ENCODE measurements at places on chromosomes 5 and 9.

DNA sequence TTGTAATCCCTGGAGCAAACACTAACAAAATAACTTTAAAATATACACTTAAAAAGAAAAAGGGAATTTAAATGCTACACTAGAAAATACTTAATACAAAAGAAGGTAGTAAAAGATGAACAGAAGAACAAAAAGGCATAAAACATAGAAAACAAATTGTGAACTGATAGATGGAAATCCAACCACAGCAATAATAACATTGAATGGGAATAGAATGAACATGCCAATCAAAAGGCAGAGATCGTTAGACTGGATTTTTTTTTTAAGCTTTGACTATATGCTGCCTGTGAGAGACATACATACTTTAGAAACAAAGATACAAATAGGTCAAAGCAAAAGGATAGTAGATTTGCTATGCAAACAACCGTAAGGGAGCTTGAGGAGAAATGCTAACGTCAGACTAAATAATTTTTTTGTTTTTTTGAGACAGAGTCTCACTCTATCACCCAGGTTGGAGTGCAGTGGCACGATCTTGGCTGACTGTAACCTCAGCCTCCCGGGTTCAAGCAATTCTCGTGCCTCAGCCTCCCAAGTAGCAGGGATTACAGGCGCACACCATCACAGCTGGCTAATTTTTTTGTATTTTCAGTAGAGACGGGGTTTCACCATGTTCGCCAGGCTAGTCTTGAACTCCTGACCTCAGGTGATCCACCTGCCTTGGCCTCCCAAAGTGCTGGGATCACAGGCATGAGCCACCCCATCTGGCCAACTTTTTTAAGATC lies 6.5 kb downstream of the ABO start:
- no peak for DNase-seq

- DNase-seq, result no peak
These were observed 7.8 kb downstream of the IGFBPL1 start for GRCh38 chr9:38416461-38416860.

DNA sequence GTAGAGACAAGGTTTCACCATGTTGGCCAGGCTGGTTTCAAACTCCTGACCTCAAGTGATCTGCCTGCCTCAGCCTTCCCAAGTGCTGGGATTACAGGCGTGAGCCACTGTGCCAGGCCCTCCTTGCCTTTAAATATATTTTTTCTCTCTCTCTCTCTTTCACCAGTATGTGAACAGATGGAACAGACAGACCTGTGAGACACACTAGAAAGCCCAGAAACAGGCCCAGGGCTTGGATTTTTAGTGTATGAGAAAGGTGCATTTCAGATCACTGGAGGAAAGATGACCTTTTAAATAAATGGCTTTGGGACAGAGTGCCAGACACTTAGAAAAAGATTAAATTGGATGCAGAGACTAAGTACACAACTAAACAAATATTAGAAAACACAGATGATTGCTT lies 3.1 kb downstream of the RASGEF1C start:
- DNase-seq, result no peak

DNA sequence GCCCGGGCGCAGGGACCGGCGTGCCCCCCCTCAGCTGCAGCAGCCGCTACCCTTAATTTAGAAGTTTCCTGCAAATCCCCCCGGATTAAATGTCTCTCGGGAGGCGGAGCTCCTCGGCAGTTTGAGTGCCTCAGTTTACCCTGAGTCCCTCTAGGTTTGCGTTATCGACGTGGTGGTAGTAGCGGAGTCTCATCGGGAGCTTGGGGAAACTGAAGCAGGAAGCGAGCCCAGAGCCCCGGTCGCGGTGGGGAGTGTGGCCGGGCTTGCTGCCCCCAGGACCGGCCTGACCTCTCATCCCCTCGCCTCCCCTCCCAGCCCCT lies 529 bp upstream of the TPM2 start:
- no peak for DNase-seq

DNA sequence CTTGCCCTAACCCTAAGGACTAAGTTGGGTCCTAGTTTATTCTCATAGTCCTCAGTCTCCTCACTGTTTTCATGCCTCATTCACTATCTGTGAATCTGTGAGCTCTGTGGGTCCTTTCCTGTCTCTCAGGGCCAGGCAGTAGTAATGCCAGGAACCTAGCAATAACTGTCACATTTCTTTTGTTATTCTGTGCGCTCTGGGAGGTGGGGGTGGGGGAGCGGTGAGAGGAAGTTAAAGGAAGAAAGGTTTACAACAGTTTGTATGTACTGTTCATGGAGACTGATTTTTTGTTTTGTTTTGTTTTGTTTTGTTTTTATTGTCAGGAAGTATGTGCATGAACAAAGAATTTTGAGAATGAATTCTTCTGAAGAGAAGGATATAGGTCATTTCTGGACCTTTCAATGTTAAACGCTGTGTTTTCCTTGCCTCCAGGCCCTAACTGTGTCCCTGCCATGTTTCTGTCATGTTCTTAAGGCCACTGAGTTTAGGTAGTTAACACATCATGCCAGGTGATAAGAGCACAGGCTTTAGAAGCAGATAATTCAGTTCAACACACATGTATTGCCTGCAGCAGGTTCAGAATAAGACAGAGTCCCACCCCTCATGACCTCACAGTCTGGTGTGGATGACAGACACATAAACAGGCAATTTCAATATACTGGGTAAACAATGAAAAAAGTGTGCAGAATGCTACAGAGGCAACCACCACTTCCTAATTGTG lies 13.3 kb upstream of the FEM1C start:
- DNase-seq, result no peak

DNA sequence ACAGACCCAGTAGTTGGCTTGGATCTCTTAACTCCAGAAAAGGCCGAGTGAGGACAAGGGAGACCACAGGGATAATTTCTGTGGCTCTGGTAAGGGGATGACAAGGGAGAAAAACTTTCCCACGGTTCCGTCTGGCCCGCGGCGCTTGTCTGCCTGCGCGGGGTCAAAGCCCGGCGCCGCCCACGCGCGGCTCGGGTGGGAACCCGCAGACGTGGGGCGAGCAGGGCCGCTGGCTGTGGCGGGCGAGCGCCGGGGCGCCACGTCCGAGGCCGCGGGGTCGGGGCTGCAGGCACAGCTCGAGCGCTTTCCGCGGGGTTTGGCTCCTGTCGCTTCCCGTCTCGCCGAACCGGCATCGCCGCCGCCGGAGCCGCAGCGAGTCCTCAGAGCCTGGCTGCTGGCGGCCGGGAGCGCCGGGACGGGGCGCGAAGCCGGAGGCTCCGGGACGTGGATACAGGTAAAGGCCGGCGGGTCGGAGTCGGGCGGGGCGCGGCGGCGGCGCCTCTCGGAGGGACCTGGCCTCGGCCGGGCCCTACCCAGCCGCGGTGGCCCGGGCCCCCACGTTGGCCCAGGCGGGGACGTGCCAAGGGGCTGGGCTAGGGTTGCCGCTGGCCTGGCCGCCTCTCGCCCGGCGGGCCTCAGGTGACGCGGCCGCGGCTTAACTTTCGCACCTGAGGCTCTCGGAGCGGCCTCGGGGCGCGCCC lies at the start of gene RNF180:
RNF180 (plus strand) TSS at position 344 of the 701 bp plus-strand sequence. CDS start 34,965 bp downstream, outside the sequence.
- DNase-seq, result no peak

DNA sequence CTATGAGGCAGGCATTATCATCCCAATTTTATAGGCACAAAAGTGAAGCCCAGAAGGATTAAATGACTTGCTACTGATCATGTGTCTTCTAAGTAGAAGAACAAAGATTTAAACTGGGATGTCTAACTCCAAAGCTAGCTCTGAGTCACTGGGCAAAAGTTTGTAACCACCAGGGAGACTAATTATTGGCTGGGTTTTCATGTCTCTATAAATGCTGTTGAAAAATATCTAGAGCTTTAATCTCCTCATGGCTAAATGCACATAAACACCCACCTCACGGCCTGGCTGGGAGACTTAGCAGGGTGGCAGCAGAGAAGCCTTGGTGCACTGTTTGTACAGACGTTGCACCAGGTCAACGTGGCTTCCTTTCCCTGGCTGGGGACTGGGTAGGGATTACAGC lies 144.6 kb downstream of the MELK start:
- DNase-seq, result no peak

DNA sequence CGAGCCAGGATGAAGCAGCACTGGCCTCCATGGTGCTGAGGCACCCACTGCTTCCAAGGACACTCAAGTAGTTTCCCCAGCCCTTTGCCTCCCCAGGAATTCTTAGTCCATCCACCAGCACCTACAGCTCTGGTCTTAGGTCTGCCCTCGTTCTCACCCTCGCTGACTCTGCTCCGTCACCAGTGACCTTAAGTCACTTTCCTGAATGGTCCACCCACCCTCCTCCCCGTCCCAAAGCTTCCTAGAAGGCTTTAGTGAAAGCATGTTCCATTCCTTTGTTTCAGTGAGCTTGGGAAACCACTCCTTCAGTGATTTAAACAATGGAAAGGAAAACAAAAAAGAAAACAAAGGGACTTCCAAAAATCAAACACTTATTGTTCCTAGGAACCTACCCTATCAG lies 54.6 kb upstream of the MAP3K1 start:
- no peak for DNase-seq

DNA sequence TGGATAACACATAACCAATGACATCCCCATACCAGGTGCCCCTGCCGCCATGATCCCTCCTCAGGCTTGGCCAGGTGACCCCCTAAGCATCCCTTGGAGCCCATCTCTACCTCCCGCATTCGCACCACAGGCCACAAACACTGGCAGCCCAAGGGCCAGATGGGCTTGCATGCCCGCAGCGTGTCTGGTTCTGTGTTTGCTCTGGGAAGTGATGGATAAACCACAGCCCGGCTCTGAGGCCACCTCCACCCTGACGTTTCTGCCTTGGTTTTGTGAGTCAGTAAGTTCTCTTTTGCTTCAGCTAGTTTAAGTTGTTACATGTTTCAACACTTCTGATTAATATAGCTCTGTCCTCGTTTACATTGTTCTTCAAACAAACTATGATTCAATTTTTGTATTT lies 172.4 kb upstream of the PHYKPL start:
- DNase-seq, result no peak

- DNase-seq, result no peak
These were observed 153.3 kb upstream of the IZUMO3 start for GRCh38 chr9:24698881-24699518.

DNA sequence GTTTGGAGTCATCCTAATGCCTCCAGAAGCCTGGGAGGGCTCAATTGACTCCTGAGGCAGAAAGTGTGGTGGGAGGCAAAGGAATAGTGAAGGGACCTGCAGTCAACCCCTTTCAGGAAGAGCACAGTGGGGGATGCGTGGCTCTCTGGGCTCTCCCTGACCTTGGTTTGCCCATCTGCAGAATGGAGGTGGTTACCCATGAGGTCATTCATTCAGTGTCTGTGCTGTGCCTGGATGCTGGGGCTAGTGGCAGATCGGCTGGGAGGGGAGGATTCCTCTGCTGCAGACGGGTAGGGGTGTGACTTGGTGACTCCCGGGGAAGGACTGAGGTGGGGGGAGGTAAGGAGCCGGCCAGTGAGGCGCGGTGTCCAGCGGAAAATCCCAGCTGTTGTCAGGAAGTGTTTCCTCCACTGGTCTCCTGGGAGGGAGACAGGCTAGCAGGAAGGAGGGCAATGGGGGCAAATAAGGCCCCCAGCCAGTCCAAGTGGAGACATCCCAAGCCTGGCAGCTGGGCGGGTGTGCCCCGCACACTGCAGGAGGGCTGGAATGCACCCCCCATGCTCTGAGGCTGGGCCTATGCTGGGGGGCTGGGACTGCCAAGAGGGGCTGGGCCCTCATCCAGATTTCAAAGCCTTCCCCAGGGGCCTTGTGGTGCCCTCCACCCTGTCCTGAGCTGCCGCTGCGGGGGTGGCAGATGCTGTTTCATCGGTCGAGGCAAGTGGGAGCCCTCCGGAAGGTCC lies 10.9 kb downstream of the CXXC5 start:
- no peak for DNase-seq

DNA sequence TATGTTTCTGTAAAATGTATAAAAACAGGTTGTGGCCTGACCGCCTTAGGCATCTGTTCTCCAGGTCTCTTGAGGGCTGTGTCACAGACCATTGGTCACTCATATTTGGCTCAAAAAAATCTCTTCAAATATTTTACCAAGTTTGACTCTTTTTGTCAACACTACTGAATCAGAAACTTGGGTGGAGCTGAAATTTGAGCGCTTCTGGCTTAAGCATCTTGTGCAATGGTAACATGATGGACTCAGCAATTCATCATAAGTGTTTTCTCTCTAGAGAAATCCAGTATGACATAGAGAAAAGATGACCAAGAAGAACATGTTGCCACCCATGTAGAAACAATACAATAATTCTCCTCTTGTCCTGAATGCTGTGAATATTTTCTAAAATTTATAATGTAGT lies 387.9 kb downstream of the MAT2B start:
- no peak for DNase-seq

- DNase-seq, result no peak
These were observed 119.7 kb downstream of the CHSY3 start for GRCh38 chr5:130024006-130024405.

GRCh38 chr9:38418366-38418765 lies 5.9 kb downstream of the IGFBPL1 start:
- DNase-seq, result no peak

GRCh38 chr9:97556036-97556720 lies 54.7 kb downstream of the TMOD1 start:
- no peak for DNase-seq

- DNase-seq, result no peak
These were observed 501.5 kb downstream of the SPATA31D1 start for GRCh38 chr9:82490019-82490499.

DNA sequence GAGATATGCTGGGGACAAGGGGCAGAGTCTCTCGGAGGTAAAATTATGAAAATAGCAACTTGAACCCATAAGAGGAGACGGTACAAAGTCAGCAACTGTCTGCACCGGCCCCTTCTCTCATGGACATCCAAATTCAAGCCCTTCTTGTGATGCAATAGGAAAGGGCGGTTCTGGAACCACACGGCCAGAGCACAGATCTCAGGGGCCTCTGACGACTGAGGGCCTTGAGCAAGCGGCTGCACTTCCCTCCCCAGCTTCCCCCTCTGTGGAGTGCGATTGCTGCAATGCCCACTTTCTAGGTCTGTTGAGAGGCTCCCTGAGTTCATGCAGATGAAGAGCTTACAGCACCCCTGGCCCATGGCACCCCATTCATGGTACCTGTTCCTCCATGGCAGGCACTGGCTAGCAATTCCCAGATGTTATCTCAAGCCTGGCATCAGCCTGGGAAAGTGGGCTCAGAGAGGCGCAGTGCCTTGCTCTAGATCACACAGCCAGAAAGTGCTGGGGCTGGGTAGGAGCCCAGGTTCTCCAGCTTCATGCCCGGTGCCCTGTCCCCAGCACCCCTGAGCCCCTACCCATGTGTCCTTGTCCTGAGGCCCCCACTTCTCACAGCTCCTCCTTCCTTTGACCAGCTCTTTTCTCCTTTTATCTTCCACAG lies 17.7 kb upstream of the CPLX2 start:
- no peak for DNase-seq

- no peak for DNase-seq
These were observed 391.1 kb upstream of the GRIA1 start for GRCh38 chr5:153099328-153099727.

DNA sequence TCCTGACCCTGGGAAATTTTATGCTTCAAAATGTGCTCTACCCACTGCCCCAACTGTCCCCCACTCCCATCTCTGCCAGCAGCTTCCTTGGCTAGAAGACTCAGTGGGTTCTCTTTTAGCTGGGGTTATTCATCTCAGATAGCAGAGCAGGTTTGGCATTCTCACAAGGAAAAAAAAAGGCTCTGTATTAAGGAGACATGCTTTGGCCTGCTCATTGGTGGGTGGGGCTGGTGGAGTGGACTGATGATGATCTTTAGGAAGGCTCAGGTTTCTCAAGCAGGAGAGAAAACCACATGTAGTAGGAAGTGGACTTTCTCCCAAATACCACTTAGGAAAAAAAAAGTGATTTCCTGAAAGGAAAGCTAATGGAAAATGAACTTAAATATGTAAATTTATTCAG lies 279.2 kb upstream of the ZNF462 start:
- no peak for DNase-seq

GRCh38 chr5:133841831-133842750 lies 126.3 kb downstream of the C5orf15 start:
- DNase-seq, result no peak

Measured in activated CD4-positive, alpha-beta T cell treated with anti-CD3 and anti-CD28 coated beads, Interleukin-2, Interleukin-4, amounts not matched to agents 100 ng/mL and 50 ng/mL, durations not matched to agents 16 hours and 8 hours (primary cell).